ENCODE measurements at places on chromosomes 2 and 18.

DNA sequence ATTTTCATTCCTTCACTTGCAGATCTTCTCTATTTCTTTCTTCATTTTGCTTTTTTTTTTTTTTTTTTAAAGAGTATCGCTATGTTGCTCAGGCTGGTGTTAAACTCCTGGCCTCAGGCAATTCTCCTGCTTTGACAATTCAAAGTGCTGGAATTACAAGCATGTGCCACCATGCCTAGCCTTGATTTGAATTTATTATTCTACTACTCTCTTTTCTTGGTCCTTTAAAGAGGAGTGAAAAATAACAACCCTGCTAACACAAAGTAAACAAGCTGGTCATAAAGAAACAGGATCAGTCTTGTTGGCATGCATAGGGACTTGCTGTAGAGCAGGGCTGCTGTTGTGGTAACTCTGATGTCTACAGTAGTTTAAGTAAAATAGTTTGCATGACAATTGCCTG, 1615.3 kb upstream of the ZEB2 start:
- no peak for DNase-seq

- DNase-seq, result no peak
These were observed 29.7 kb downstream of the SLC4A5 start for GRCh38 chr2:74313497-74313896.

- DNase-seq, result no peak
These were observed 9.6 kb upstream of the MTA3 start for GRCh38 chr2:42558827-42559226.

- no peak for DNase-seq
These were observed at the start of gene SMAD7 for GRCh38 chr18:48950536-48951447. SMAD7 (minus strand) TSS chr18:48950965; CDS start chr18:48950424, 541 bp downstream.

GRCh38 chr2:28377984-28378678, 14.5 kb upstream of the FOSL2 start:
- DNase-seq, result no peak

DNA sequence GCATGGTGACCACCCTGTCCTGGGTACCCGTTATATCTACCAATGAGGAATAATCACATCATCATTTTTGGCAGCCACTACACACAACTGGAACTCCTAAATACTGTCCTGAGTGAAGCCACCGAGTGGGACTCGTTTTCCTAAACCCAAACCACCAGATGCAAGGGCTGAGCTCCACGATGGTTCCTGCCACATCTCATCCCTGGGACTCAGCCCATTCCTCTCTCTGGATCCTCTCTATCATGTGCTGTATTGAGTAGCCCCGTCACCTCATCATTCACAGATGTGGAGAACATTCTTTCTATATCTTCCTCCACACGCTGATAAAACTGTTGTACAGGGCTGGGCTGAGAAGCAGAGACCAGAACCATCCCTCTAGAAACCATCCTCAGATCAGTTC, 79.4 kb upstream of the SMAD7 start:
- no peak for DNase-seq

DNA sequence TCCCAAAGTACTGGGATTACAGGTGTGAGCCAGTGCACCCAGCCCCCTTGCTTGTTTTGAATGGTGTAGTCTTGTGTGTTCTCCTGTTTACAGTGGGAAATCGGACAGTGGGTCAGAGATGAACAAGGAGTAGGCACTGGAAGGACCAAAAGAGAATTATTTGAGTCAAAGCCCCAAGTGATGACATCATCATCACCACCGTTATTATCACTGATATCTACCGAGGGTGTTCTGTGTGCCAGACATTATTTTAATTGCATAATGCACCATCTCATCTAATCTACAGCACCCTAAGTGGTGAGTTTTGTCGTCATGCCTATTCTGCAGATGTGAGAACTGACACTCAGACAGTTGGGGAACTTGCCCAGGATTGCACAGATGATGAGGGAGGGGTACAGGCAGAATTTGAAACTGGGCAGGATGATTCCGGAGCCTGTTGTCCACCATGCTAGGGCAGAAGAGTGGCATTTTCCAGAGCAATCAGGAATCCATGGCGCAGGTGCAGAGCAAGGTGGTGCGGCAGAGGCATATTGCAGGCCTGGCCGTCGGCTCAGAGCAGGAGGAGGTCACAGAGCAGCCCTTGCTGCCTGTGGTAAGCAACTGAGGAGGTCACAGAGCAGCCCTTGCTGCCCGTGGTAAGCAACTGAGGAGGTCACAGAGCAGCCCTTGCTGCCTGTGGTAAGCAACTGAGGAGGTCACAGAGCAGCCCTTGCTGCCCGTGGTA, 137.0 kb upstream of the HDAC4 start:
- DNase-seq, result no peak

GRCh38 chr18:11818486-11819203, 32.6 kb upstream of the CHMP1B start:
- no peak for DNase-seq

- DNase-seq, result no peak
These were observed 63.3 kb downstream of the RPIA start for GRCh38 chr2:88754585-88755320.

DNA sequence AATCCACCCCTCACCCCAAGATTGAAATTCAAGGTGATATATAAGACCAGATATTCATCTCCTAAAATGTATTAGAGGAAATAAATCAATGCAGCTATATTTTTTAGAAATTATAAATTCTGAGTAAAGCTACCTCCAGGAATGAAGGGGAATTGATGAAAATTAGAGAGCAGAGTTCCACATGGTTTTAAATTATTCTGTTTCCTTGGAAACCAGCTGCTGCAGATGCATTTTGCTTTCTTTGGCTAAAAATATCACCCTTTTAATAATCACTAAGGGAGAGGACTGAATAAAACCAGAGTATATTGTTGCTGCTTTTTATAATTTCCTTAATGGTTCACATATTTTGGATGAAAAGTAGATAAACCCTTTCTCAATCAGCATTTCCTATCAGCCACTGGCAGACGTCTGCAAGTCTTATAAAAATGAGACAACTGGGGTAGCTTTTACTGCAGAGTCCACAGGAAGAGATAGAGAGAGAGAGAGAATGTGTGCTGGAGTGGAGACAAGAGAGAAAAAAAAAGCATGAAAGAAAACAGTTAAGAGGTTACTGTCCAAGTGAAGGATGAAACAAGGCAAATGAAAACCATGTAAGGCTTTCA, 2.0 kb downstream of the CSRNP3 start:
- no peak for DNase-seq

- no peak for DNase-seq
These were observed 60.8 kb upstream of the CCDC195 start for GRCh38 chr2:224776795-224777558.

DNA sequence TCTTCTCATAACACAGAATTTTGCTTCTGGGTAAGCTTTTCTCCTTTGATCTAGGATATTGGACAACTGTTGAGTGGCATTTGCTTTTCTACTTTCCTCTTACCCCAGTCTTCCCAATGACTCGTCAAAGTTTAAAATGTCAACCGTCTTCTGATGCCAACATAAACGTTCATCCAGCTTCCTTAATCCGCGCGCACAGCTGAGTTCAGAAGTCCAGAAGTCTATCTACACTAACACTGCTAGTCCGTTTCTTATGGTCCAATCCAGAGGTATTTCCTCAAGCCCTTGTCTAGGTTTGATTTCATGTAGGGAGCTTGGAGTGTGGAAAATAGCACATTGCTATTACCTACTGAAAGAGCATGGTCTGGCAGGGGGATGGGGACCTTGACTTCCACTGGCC, 48.7 kb downstream of the MFSD6 start:
- DNase-seq, result no peak

- no peak for DNase-seq
These were observed 666 bp upstream of the STAT1 start for GRCh38 chr2:191014653-191015020.

DNA sequence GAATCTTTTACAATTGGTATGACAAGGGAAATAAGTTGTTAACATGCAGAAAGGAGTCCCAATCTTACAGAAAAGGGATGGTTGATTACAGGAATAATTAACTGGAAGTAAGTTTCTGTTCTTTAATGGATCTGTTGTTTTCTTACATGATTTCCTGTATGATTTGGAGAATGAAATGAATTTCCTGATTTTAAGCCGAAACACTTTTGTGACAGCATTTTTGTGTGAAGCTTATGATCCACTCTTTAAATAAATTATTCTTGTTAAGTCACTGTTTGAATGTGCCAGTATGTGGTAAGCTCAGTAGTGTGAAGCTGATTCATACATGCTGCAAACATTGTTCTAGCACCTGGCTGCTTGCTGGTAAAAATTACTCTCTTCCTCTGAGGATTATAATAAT, 516.2 kb downstream of the DCDC2C start:
- no peak for DNase-seq

DNA sequence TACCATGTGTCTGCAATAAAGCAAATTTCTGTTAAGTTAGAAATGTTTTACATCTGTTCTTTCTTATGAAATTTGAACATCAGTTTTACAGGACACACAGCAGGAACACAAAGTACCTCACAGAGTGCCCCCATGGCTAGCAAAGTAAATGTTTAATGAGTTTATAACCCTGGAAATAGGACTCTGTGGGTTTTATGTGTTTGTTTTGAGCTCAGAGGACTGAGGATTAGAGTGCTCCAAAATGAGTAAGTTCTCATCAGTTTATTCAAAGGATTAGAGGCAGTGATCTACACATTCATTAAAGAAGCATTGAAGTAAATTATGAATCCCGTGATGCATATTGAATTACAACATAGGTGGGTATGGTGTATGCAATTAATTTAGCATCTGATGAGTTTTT, 281.8 kb downstream of the GULP1 start:
- DNase-seq, result no peak

- no peak for DNase-seq
These were observed 1.4 kb downstream of the ITPRID2 start for GRCh38 chr2:181892799-181893435.

DNA sequence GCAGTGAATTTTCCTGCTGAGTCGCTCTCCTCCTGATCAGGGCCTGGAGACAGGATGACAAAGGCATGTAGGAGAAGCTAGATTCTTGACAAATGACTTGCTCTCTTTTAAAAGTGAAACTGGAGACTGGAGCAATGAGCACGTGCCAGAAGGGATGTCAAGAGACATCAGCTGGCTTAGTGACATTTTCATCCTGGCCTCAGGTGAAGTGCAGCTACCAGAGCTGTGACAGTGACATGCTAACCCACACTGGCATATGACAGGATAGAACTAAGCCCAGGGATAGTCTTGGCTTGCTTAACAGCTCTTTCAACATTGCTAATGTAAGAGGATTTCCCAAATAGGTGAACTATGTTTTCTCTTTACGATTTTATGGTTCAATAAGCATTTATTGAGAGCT, 757.5 kb upstream of the DDX18 start:
- no peak for DNase-seq

DNA sequence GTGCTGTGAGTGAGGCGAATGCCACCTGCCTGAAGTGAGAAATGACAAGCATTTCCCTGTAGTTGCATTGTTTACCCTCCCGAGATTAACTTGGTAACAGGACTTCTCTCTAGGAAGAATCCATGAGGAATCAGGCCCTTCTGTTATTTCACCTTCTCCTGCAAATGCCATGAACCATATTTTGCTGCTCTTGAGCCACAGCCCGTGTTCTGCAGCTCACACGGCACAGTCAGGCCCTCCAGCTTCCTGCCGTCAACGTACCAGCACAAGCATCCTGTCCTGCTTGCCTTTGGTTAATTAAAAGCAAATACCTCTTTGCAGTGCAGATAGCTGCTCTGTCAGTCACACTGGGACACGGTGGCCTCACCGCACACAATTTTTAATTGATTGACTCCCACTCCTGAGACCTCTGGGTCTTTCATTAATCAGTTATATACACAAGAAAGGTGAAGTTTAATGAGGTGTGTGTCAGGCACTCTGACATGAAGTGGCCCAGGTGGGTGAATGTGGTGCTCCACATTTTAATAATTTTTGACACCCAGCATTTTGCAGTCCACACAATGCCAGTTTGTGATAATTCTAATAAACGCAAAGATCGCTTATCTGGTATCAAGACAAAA, 95.3 kb upstream of the ASB18 start:
- DNase-seq, result no peak

GRCh38 chr2:239667431-239667985, 266.7 kb upstream of the HDAC4 start:
- DNase-seq, result no peak

- DNase-seq, result no peak
These were observed 698.2 kb downstream of the TRIB2 start for GRCh38 chr2:13414897-13415296.

- no peak for DNase-seq
These were observed 523.9 kb upstream of the NRP2 start for GRCh38 chr2:205158404-205158803.

DNA sequence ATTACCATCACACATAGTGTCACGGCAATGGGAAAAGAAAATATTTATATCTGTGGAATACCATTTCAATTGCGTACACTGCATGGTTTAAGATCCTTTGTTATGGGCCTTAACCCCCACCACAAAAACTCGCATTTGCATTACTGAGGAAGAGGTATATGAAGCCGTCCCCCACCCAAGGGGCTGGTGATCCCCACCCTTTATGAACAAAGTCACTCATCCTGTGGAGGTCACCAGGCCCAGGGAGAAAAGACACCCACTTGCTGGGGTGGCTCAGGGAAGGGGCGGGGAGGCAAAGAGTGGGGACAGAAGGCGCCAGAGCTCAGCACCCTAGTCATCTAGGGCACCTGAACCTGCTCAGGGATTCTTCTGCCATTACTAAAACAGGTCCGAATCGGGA, 133.8 kb downstream of the ZNF516 start:
- no peak for DNase-seq

- no peak for DNase-seq
These were observed 217.8 kb downstream of the CDH2 start for GRCh38 chr18:27959101-27959500.

GRCh38 chr2:190970160-190970559, 43.8 kb downstream of the STAT1 start:
- no peak for DNase-seq

DNA sequence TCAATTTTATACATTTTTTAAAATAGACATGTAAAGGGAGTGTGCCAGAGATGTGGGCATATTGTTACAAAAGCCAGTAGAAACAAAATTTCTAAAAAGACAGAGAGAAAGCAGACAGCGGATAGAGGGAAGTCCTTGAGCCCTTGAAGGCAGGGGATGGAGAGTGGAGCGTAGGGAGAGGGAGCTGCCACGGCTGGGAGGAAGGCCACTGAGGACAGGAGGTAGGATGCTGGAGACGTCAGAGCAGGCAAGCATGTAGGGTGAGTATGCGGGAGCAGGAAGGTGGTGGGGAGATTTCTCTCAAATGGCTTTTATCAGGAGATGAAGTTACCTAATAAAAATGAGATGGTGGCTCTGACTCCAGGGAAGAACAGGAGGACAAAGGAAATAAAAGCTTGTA, 24.0 kb upstream of the NCL start:
- DNase-seq, result no peak

GRCh38 chr2:12075603-12076002, 329.2 kb downstream of the LPIN1 start:
- no peak for DNase-seq
